T47D (cell line): ENCODE measurements at places on chromosomes 16 and 17.
A peak's percentile ranks its signal among the peaks of the same experiment; 100 is the strongest.

GRCh38 chr17:48055531-48056245, 7.5 kb downstream of the NFE2L1 start:
- peak; percentile 84 for DNase-seq

DNA sequence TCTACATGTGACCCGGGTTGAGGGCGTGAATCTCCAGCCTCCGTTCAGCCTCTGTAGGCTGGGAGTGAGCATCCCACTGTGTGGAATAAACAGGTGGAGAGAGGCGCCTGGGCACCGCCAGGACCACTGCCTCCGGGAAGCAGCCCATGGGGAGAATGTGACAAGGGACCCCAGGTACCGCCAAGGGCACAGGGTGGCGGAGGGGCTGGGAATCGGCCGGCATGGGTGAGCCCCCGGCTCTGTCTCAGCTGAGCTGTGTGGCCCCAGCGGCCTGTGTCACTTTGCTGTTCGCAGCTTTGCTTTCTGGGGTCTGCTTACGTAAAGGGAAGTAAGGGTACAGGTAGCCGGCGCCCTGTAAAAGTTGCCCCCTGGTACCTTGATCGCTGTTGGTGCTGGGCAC, 11.5 kb downstream of the GSE1 start:
- no peak for DNase-seq

GRCh38 chr17:4483012-4483840, 15.5 kb upstream of the SPNS2 start:
- peak; percentile 89 for DNase-seq

DNA sequence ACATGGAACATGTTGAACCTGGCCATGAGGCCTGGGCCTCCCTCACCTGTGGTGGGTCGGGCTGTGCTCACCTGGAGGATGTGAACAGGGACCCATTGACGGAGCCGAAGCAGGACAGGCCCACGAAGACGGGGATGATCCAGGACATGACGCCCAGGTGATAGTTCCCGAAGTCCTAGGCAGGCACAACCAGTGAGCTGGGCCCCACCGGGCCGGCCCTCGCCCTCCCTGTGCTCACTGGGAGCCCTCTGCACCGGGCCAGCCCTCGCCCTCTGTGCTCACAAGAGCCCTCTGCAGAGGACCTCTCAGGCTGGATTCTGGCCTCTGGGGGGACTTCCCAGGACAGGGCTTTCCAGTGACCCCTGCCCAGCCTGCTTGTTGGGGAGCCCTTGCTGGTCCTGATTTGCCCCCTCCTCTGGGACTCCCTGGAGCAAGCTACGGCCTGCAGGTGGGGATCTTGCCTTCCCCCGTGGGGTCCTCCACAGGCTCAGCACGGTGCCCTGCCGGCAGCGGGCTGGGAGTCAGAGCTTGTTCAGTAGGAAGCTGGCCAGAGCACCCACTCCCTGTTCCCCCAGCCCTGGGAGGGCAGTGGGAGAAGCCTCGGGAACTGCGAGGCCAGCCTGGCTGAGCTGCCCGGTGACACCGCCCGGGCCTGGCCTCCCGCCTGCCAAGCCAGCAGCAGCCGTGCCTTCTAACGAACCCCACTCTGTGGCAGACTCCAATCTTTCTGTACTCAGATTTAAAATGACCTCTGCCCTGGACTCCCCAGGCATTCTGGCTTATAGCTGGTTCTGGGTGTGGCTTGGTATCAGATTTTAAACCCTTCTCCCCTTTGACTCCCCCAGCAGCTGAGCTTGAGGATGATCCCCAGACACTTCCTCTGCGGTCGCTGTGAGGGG, 30.4 kb downstream of the SLC7A5 start:
- no peak for DNase-seq

DNA sequence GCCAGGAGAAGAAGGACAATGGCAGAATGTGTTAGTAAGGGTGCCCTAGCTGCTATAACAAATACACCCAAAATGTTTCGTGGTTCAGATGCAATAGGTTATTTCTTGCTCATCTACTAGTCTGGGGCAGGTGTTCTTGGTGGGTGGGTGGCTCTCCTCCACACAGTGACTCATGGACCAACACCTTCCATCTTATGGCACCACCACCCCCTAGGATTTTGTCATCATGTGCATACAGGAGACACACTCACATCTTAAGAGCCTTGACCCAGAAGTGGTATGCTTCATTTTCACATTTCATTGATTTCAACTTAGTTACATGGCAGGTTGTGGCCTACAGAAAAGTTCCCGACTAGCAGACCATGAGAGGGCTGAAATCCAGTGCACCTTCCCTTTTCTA, 114.7 kb downstream of the AMFR start:
- DNase-seq = no peak
